ENCODE measurements at places on chromosomes 3 and 15. TPM values are rescaled to one million over a fixed set of nuclear protein-coding genes. Genes with fewer than 3 reads are reported as not detected.

Gene CCDC54
- total RNA-seq, result not detected

Gene ARGFX
- not detected for total RNA-seq

Gene LRRC31
- 1.7 TPM for total RNA-seq

Gene ASB14
- not detected for total RNA-seq

Gene POTEB3
- total RNA-seq, result not detected

Gene CNTN6
- 9.2 TPM for total RNA-seq

Gene ELL3
- total RNA-seq, result 4.3 TPM

Gene GOLGA6A
- total RNA-seq, result not detected

Gene CERS3
- not detected for total RNA-seq

Gene GOLGA8M
- 3.0 TPM for total RNA-seq

Gene CCRL2
- total RNA-seq, result 28.5 TPM

Gene TMEM44
- 25.3 TPM for total RNA-seq

Gene APH1B
- total RNA-seq, result 20.0 TPM

Gene CLRN1
- not detected for total RNA-seq

Gene RAD51
- 0.98 TPM for total RNA-seq

Gene IQCH
- total RNA-seq, result 0.93 TPM

Gene DYNLT2B
- total RNA-seq, result 2.6 TPM

Gene FAM174B
- total RNA-seq, result 62.9 TPM

Data from upper lobe of right lung (tissue), 1 donor.